ENCODE measurements at places on chromosomes 3 and 15. TPM values are rescaled to one million over a fixed set of nuclear protein-coding genes. Genes with fewer than 3 reads are reported as not detected.

The GOLGA8H gene
- total RNA-seq: 0.44 TPM

The SUSD5 gene
- 2.5 TPM for total RNA-seq

The EAF2 gene
- total RNA-seq: 0.87 TPM

The RTP1 gene
- not detected for total RNA-seq

The SAMMSON gene
- total RNA-seq: not detected

The SLC28A1 gene
- total RNA-seq: not detected

The SLC24A1 gene
- 8.0 TPM for total RNA-seq

The CTXN2 gene
- not detected for total RNA-seq

The HTR3C gene
- not detected for total RNA-seq

The CPLX3 gene
- total RNA-seq: not detected
